ENCODE measurements at places on chromosomes 4 and X.

DNA sequence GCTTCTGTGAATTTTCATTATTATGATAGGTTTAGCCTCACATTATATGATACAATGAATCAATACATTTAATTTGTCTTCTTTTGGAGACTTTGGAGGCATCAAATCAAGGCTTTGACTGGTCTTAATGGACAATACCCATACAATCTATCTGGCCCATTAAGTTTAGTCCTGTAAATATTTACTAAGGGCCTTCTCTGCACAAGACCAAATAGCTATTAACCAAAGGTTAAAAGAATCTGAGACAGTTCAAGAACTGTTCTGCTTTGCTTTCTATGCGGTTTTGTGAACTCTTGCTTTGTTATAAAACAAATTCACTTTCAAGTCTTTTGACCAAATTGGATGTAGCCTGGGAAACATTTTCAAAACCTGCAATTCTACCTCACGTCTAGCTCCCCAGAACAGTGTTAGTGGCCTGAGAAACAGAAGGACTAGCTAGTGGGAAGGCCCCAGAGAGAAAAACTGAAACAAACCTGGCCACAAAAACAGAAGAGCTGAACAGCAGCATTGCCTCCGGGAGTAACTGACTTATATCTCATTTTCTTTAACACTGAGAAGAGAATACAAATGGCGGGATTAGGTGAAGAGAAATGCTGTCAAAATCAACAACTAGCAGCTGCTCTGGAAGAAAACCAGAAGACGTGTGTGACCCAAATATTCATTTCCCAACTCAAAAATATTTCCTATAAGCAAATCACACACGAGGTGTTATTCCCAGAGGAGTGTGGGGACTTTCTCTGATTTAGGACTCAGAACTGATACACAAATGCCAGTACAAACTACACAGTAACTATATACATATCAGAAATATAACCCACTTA is 548 bp downstream of the TLR1 start:
- DNase-seq, result no peak

- no peak for DNase-seq
Measured at GRCh38 chr4:167383291-167383690, 149.0 kb upstream of the SPOCK3 start.

DNA sequence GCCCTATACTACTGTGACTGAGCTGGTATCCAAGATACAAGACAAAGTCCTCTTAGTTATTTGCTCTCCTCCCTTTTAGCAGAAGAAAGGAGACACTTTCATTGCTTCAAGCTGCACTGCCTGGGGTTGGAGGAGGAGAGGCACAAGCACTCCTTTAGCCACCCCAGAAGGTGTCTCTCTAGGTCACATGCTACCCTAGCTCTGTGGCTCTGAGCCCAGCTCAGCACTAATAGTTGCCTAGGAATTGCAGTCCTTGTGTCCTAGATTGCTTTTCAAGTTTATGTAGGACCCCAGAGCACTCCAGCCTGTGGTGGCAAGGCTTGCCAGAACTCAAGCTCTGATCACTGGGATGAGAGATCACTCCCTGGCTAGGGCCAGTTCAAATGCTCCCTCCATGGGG is 24.4 kb upstream of the LHFPL1 start:
- no peak for DNase-seq

GRCh38 chr4:88743696-88744095 is 46.1 kb upstream of the NAP1L5 start:
- DNase-seq, result no peak

DNA sequence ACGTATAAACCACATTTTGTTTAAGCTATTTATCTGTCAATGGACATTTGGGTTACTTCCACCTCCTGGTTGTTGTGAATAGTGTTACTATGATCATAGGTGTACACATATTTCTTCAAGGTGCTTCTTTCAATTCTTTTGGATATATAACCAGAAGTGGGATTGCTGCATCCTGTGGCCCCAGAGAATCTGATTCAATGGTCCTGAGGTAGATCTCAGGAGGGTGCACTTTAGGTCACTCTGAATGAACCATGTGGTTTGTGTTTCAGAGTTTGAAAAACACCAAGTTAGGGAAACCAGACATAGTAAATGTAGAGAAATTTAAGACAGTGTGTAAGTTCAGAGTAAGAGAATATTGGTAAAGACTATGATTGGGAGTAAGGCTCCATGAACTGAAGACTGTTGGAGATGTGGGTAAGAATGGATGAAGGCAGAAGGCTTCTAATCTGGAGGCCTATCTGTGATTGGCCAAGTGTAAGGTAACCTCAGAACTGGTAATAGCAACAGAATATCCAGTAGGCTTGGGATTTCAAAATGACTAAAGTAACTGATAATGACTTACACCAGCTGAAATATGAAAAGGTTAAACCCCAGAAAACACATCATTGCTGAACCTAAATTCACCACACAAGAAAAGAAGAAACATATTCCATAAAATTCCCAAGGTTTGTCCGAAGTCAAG is 236.9 kb downstream of the CAMK2D start:
- DNase-seq, result no peak

GRCh38 chr4:164904336-164904735 is 27.4 kb downstream of the APELA start:
- no peak for DNase-seq

- DNase-seq, result peak; percentile 19
Measured at GRCh38 chrX:69137371-69138117, 27.7 kb downstream of the PJA1 start.

- DNase-seq, result no peak
Measured at GRCh38 chr4:84631573-84631972, 48.6 kb downstream of the CDS1 start.

GRCh38 chr4:89685690-89686089 is 151.3 kb downstream of the SNCA start:
- DNase-seq, result no peak
